ENCODE measurements at places on chromosomes 11 and 22.

- no peak for DNase-seq
Measured at GRCh38 chr22:27984723-27985122, 65.7 kb upstream of the PITPNB start.

DNA sequence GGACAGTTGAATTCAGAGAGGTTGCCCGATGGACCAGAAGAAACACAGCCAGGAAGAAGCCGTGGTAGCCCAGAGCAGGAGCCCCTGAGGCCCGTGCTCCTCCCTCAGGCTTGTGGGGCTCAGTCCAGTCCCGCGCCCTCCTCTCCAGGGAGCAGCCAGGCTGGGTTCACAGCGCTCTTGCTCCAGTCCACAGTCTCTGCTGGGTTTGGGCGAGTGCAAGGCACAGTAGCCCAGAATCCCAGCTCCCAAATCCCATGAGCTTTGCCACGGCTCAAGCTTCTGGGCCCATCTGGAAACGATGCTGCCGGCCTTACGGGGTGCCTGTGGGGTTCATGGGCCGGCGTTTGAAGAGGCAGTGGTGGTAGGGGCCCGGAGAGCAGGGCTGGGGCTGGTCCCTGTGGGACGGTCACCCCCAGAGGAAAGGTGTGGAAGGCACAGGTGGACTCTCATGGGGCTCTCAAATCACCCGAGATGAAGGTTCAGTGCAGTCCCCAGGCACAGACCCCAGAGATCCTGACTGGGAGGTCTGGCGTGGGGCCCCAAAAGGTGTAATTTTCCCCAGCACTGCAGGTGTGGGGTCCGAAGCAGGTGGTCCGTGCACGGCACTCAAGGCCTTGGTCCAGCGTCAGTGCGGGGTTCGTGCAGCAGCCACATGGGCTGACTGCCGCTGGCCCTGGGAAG lies 30.6 kb upstream of the ATXN10 start:
- DNase-seq: no peak

GRCh38 chr22:26610072-26610958 lies 7.5 kb downstream of the CRYBB1 start:
- DNase-seq: no peak

- no peak for DNase-seq
Measured at GRCh38 chr11:99316776-99317520, 296.2 kb downstream of the CNTN5 start.

DNA sequence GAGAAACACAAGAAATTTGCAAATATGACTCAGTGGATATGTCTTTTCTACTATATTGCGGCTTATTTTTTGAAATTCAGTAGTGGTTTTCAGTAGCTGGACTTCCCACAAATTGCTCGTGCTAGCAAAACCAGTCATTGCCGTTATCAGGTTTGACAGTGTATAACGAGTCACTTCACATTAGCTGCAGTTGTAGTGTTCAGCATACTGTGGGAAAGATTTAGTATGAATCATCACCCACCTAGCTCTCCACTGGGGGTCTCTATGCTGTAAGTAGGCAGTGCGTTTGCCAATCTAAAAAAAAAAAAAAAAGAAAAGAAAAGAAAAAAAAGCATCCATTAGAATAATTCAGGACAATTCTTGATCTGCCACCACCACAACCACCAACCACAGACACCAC lies 1318.9 kb downstream of the LRRC4C start:
- no peak for DNase-seq

DNA sequence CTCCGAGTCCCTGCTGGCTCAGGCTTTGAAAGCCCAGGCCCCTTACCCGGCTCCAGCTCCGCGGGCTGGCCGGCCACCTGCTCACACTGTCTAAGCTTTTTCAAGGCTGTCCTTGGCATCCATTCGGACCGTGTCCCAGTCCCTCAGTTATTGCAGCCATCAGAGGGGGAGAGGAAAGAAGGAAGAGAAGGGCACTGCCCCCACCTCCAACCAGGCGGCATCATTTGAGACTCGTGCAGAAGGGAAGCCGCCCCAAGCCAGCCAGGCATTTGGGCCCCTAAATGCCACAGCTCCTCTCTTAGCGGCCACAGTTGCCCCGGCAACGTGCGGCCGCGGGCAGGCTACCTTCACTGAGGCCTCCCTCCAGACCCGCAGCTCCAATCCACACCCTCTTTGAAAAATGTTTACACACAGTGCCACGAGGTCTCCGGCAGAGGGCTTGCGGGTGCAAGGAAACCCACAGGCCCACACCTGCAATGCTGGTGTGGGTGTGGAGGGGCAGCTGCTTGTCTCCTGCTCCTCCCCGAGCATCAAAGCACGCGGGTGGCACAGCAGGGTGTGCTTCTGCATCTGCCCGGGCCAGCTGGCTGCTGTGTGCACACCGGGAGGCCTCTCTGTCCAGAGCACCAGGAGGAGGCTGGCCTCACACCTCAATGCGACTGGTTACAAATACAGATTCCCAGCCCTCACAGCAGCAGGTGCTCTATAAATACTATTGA lies 124.4 kb downstream of the CTTN start:
- DNase-seq: no peak

DNA sequence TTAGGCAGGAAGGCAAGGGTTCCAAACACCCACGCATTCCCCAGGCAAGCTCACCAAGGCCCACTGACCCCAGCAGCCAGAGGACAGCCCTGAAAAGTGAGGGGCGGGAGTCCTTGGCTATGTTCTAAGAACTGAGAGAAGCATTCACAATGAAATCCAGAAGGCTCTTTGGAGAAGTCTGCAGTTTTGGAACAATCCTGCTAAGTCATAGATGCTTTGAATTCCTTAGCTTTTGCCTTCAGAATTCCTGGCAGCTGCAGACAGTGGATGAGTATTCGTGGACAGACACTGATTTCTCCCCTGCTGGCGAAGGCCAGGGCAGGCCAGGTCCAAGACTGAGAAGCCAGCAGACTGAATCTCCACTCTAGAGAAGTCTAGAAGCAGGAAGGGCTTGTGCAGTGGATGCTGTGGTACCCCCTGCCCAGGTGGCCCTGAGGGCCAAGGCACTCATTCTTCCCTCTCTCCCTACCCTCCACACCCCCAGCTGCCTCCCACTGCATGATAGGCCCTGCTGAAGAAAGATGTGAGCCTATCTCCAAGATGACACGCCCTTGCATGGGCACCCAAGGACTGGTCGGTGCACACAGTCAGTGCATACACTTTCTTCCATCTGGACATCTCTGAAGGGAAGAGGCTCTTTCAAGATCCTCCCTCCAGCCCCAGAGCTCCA lies 133.2 kb upstream of the TEAD1 start:
- peak; percentile 38 for DNase-seq

DNA sequence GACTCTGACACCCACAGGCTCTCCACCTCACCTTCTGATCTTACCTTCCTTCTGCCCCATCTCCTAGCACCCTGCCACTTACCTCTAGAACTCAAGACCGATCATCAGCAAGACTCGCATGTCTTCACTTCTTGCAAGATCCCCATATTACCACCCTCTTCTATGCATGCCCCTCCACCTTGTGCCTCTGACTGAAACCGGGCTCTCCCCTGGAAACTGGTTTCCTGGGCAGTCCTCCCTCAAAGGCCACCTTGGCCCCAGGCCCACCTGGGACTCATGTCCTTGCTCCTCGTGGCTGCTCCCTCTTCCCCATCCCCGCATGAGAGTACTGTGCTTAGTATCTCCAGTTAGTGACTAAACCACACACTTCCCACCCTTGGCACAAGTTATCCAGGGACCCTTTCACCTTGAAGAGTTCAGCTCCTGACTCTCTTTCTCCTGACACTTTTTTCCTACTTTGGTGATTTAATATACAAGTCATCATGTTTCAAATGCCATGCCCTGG lies 136.7 kb downstream of the SPATA19 start:
- no peak for DNase-seq

DNA sequence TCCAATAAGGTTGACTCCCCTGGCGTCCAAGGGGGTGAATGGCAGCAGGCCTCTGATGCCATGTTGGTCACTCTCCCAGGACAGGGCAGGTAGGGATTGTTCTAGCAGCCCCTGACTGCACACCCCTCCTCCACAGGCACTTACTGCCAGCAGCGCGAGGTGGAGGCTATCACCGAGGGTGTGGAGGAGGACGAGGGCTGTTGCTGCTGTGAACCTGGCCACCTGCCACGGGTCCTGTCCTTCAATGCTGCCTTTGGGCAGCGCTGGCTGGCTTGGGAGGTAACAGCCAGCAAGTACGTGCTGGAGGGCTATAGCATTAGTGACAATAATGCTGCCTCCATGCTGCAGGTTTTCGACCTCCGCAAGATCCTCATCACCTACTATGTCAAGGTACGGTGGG lies 7.7 kb upstream of the SIPA1 start:
- no peak for DNase-seq

DNA sequence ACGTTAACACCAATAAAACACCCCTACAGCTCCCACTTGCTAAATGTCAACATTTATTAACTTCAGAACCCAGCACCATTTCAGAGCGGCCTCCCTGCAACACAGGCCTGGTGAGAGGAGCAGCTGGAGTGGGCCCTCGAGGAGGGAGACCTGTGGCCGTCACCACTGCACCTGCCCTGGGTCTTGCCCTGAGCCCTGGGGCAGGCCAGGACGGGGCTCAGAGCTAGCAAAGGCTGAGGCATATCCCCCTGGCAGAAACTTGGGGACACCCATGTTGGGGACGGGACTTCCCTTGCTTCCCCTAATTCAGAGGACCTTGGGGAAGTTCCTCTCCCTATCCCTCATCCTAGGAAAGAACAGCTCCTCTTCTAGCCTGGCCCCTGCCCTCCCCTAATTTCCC lies 137.3 kb upstream of the THY1 start:
- DNase-seq: no peak

- no peak for DNase-seq
Measured at GRCh38 chr11:57941875-57942274, 81.8 kb upstream of the OR9Q1 start.

DNA sequence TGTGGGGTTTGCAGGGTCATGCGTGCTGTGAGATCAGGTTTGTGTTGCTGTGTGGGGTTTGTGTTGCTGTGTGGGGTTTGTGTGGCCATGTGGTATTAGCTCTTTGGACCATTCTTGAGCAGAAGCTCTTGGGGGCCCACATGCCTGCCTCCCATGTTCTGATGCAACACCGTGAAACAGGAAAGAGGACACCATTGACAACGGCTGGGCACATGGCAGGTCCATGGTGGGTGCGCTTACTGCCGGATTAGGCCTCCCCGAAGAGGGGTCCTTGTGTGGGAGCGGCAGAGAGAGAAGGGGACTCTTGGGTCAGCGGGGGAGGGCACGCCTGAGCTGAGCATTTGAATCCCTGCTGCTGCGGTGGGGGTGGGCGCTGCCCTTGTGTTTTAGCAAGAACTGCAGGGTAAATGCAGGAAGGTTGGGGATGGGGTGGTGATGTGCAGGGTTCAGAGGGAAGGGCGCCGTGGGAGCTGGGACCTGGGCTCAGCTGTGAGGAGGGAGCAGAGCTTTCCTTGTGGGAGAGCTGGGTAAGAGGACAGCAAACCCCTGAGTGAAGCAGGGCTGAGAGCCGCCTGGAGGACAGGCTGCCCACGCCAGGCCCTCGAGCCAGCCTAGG lies 361.5 kb downstream of the TBC1D22A start:
- DNase-seq: no peak

DNA sequence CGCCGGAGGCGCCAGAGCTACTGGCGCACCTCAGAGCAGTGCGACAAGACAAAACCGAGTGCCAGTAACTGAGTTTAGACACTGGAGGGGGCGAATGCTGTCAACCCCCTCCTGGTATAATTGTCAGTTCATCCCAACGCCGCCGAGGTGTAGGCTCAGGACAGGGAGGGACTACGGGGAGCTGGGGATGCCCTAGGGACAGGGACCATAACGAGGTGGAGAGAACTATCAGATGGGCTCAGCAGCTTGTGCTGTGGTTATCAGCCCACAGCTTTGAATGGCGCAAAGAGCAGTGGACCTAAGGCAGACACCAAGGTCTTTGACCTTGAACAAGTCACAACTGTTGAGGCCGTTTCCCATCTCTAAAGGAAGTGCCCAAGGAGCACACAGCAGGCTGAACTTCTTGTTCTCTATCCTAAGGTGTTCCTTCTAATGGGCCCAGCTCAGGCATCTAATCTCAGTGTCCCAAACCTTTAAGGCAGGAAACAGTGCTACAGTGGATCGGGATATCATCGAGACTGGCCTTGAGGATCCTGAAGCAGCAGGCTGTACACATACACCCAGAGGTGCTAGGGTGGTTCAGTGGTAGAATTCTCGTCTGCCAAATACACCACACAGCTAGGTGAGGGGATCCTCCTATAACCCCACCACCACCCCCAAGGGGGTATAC lies 958 bp upstream of the TUT1 start:
- DNase-seq: no peak

DNA sequence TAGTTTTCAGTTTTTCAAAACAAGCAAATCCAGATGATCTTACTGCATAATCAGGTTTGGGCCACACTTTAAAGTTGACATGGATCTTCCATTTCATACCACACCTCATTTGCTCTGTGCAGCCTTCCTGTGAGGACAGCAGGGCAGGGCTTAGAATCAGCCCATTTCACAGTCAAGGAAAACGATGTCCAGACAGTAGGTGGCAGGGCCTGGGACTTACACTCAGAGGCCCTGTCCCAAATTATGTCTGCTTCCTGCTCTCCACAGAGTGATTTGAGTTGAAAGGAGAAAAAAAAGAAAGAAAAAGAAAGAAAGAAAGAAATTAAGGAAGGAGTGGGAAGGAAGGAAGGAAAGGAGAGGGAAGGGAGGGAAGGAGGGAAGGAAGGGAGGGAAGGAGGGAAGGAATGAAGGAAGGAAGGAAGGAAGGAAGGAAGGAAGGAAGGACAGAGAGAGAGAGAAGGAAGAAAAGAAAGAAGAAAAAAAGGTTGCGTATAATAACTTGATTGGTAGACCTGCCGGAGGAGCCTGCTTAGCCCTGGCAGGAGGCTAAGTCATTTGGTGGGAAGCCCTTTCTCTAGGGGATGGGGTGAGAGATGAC lies 23.6 kb downstream of the TSKU start:
- no peak for DNase-seq

- DNase-seq: no peak
Measured at GRCh38 chr11:117505285-117505970, 177.8 kb downstream of the CEP164 start.

- no peak for DNase-seq
Measured at GRCh38 chr11:7690648-7691047, 15.6 kb downstream of the OVCH2 start.

- DNase-seq: no peak
Measured at GRCh38 chr11:122141725-122142124, 25.7 kb upstream of the BLID start.

GRCh38 chr22:38419121-38419857 lies 35.7 kb downstream of the KCNJ4 start:
- no peak for DNase-seq

- DNase-seq: no peak
Measured at GRCh38 chr11:101792814-101793213, 122.0 kb upstream of the CEP126 start.

DNA sequence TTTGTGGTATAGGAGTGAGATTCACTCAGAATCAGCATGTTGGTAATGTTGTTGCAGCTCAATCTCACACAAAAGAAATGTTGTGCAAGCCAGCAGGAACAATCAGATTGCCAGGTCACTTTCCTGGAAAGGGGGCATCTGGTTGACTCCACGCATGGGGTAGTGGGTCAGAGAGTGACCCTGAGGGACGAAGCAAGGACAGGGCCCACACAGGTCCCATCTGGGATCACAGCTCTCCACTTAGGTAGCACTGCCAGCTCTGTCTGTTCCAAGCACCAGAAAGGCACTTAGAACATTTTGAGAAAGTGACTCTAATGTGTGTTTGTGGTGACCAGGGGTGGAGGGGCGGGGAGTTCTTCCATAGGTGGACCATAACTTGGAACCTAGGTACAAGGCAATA lies 109.5 kb downstream of the RASSF10 start:
- no peak for DNase-seq
